Inflammatory macrophage (primary cell): ENCODE measurements at places on chromosomes 2 and 18.

DNA sequence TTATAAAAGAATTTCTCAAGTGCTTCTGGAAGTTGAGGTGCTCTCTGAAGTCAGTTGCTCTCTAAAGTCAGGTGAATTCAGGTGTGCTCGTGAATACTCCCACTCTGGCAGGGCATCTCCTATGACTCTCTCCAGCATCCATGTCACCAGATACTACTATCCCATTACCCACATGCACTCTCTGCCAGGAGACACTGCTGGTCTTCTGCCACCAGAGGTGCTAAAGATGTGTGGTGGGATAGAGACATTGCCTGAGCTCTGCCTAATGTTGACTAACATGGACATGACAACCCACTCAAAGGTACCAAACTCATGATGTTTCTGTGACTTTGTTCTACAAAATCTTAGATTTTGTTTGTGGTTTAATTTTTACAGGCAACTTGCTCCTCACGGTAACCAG is 106.4 kb upstream of the HNRNPA3 start:
- DNase-seq, result no peak

DNA sequence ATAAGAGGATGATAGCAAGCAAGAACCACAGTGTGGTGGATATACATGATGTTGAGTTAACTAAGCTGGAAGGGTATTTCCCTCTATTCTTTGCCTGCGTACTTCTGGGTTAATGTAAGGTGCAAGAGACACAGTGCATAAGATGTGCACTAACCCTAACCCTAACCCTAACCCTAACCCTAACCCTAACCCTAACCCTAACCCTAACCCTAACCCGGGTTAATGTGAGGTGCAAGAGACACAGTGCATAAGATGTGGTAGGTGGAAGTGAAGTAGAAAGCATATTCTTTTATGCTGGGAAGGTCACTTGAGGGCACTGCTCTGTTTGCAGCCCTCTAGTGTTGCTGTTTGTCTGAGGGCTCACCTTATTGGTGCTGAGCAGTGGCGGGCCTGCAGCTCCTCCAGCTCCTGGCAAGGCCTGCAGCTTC is 181.5 kb upstream of the ITGA4 start:
- no peak for DNase-seq

- DNase-seq, result no peak
Observed at GRCh38 chr18:44067186-44067585, 613.5 kb upstream of the SETBP1 start.

DNA sequence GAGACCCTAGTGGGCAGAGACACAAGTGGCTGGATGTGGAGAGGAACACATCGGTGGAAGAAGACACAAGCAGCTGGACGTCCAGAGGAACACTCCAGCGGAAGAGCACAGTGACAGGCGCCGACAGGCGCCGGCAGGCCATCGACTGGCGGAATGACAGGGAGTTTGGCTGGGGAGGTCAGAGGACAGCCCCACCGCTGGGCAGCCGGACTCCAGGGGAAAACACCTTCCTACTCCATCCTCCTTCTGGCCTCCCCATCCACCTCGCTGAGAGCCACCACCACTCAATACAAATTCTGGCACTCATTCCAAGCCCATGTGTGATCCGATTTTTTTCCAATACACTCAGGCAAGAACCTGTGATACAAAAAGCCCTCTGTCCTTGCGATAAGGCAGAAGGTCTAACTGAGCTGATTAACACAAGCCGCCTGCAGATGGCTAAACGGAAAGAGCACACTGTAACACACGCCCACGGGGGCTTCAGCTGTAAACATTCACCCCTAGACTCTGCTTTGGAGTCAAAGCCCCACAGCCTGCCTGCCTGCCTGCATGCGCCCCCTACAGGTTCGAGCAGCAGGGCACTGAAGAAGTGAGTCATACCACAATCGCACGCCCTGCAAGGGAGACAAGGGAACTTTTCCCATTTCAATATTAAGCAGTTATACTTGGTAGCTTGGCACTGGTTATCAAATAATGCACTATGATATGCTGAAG is 50.2 kb upstream of the LRP1B start:
- no peak for DNase-seq

- no peak for DNase-seq
Observed at GRCh38 chr2:176895158-176895557, 317.4 kb upstream of the HNRNPA3 start.

- no peak for DNase-seq
Observed at GRCh38 chr2:47056374-47056773, 98.7 kb downstream of the STPG4 start.

GRCh38 chr2:241271706-241272302 is 43.7 kb downstream of the HDLBP start:
- DNase-seq, result peak; percentile 78

DNA sequence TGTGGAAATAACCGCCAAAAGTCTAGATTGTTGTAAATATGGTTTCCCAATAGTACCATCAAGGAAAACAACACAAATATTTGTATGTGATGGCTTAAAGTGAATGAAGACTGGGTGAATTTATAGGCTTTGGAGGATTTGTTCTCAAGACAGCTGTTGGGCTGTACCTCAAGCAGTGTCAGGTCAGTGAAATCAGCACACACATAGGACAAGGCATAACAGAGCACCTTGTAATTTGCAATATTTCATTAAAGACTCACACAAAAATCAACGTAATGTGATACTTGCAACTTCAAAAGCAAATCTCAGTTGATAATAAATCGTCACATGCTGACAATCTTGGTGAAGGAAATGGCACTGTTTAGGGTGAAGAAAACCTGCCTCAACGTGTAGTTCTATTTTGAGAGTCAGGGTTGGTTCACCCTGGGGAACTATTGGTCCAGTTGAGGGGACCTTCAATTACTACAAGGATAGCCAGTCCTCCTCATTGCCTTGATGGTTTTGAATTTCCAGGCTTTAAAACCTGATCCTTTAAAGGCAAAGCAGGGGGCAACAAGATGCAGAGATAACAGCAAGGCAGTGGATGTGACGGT is 126.8 kb upstream of the ST6GAL2 start:
- DNase-seq, result no peak

DNA sequence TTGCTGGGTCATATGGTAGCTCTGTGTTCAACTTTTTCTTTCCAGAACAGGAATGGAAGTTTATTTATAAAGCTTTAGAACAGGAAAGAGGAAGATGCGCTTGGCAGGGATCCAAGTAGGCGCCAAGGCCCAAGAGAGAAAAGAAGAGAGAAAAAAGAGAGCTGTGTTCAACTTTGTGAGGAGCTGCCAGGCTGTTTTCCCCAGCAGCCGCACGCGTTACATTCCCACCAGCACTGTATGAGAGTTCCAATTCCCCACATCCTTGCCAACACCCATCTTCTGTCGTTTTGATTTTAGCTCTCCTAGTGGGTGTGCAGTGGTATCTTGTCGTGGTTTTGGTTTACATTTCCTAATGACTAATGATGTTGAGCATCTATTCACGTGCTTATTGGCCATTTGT is 51.4 kb downstream of the KCNF1 start:
- DNase-seq, result peak; percentile 22

- DNase-seq, result peak; percentile 34
Observed at GRCh38 chr2:68031542-68032160, 31.2 kb downstream of the C1D start.
